ENCODE measurements at places on chromosomes 2 and 18.

GRCh38 chr18:24986666-24987302, 365.2 kb downstream of the ZNF521 start:
- no peak for DNase-seq

- no peak for DNase-seq
Observed at GRCh38 chr2:221724631-221725203, 152.6 kb upstream of the EPHA4 start.

- no peak for DNase-seq
Observed at GRCh38 chr2:25372405-25373268, 30.9 kb upstream of the DNMT3A start.

- no peak for DNase-seq
Observed at GRCh38 chr18:57846258-57846657, 43.1 kb upstream of the ATP8B1 start.

DNA sequence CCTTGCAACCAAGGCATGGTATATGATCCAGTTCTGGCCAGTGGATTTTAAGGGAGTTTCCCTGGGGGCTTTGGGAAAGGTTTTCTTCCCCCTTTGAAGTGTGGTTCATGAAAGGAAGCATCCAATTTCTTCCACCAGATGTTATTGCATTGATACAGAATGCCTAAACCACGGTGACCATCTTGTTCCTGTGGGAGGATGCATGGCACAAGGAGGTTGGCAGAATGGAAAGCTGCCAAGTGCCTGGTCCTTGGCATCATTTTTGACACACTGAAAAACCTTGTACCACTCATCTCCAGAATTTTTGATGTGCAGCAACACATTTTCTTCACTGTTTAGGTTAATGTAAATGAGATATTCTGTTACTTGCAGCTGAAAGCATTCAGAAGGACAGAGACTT, 55.2 kb upstream of the CXCR4 start:
- DNase-seq = no peak

DNA sequence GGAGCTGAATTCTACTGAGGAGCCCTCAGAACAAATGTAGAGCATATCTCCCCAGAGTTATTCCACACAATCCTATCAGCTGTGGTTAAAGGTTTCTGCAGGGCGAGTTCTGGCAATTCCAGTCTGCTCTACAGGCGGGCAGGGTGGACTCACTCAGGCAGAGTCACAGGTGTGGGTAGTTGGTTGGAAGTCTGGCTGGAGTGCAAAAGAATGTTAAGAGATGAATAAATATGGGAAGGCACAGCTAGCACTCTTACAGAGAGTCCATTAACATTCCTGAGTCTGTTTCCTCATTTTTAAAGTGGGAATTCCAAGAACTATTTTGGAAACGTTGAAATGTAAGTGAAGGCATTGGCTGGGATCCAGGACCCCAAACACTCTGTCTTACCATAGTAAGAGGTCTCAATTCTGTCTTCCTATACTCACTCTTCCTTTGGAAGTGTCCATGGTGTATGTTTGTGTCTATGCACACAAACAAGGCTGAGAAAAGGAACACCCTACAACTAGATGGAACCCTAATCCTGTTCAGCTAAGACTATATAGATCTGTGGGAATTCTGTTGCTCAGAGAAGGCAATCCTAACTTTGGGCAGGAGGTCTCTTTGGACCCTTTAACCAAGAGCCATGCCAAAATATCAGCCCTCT, 63.3 kb upstream of the AQP4 start:
- no peak for DNase-seq

DNA sequence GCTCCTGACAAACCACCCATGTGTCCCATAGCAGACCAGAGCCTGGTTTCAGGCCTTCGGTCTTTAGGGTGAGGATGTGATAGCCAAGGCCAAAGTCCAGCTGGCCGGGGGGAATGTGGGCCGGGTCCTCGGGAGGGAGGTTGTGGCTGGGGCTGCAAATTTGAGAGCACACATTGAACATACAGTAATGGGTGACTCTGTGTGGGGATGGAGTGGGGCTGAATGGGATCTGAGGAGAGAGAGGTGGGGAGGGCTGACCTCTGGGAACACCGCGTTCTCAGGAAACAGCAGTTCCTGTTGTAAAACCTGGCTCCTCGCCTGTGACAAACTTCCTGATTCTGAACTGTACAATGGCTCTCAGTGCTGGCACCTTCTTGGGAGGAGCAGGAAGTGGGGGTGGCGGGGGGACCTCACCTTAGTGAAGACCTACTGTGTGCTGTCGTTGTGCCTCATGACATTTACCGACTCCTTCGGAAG, 48.8 kb downstream of the MCFD2 start:
- DNase-seq = no peak

GRCh38 chr2:72678024-72678423, 147.8 kb downstream of the EXOC6B start:
- DNase-seq = no peak

GRCh38 chr18:54075689-54076088, 148.8 kb downstream of the MBD2 start:
- no peak for DNase-seq

- DNase-seq = no peak
Observed at GRCh38 chr2:12417786-12418185, 298.9 kb upstream of the TRIB2 start.

DNA sequence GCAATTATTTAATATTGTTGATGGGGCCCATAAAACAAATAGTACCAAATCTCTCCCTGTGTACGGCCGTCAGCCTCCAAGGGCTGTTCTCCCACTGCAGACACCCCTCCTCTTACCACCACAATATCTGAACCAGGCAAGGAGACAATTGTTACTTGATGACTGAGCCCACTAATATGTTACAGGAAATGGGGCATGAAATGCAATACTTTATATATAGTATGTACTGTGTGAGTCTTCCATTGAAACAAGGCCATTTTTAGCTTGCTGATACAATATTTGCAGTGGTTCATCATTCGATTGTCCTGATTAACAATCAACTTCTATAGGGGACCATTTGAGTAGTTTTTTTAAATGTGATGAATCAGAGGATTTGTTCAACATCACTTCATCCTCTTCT, 307.3 kb downstream of the GBX2 start:
- DNase-seq = no peak

GRCh38 chr2:168211664-168212163, 35.7 kb downstream of the STK39 start:
- DNase-seq = no peak

DNA sequence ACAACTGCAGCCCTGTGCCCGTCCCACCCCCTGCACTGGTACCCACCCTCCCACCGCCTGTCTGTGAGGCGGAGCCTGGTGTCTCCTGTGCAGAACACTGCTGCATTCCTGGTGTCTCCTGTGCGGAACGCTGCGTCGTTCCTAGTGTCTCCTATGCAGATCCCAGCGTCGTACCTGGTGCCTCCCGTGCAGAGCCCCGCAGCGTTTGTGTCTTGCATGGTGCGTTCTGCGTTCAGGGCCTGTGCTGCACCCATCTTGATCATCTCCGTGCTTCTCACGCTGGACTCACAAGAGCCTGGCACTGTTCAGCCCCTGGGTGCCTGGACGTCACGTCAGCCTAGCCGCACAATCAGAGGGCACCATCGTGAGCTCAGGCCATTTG, 248.6 kb upstream of the SALL3 start:
- no peak for DNase-seq

DNA sequence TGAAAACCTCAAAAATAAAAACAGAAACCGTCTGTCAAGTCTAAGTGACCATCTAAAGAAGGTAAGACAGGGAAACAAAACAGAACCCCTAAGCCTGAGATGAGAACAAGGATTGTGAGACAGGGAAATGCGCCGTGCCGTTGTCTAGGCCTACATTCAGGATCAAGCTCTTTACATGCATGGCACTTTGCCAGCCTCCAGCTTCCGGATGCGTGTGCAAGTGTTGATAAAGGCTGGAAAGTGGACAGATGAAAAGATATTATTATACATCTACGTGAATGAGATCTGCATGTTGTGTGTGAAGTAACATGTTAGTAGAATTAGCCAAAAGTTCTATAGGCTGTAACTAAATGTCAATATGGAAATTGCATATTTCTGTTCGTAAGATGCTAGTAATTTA, 28.6 kb upstream of the TMEM87B start:
- DNase-seq = no peak

- DNase-seq = no peak
Observed at GRCh38 chr18:70135604-70136003, 69.9 kb downstream of the RTTN start.

- no peak for DNase-seq
Observed at GRCh38 chr2:121502246-121502645, 28.4 kb upstream of the RNU4ATAC start.

- DNase-seq = no peak
Observed at GRCh38 chr18:63062246-63062645, 257.3 kb downstream of the BCL2 start.

DNA sequence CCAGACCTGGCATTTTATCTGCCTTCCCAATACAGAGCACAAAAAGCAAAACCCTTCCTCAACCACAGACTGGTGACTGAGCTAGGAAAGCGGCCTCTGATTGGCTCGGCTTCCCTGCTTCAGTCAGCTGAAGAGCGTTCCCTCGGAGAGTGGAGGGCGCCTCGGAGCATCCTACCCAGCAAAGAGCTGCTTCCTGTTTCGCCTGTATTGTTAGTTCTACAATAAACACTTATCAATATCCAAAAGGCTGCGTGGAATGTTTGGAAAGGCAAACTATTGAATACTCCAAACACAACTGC, 125.0 kb downstream of the CACNB4 start:
- no peak for DNase-seq

DNA sequence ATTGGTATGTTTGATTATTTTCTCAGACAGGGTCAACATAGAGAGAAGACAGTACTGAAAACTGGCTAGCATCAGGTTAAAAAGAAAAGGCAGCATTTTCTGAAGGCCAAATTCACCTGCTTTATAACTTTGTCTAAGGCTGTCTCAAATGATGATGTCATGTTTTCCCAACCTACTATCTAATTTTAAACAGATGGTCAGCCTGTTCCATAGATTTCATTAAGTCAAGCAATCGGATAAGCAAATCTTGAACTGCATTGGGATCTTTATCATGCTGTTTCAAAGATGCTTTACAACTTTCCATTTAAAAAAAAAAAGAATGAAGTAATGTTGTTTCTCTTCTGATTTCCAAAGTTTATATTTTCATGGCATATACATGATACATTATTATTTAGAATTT, 56.3 kb upstream of the SPOPL start:
- no peak for DNase-seq

DNA sequence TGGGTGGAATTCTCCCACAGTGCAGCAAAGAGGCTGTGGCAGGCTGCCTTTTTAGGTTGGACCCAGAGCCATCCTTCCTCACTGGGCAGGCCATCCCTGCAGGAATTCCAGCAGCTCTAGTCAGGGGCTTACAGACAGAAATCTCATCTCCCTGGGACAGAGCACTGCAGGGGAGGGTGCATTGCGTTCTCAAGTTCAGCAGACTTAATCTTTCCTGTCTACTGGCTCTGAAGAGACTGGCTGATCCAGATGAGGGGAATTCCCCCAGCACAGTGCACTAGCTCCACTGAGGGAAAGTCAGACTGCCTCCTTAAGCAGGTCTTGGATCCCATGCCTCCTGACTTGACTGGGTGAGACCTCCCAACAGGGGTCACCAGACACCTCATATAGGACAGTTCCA, 899.7 kb upstream of the VRK2 start:
- no peak for DNase-seq

GRCh38 chr2:170276056-170276455, 98.1 kb downstream of the MYO3B start:
- no peak for DNase-seq

- no peak for DNase-seq
Observed at GRCh38 chr2:160337728-160338127, 137.7 kb upstream of the ITGB6 start.

DNA sequence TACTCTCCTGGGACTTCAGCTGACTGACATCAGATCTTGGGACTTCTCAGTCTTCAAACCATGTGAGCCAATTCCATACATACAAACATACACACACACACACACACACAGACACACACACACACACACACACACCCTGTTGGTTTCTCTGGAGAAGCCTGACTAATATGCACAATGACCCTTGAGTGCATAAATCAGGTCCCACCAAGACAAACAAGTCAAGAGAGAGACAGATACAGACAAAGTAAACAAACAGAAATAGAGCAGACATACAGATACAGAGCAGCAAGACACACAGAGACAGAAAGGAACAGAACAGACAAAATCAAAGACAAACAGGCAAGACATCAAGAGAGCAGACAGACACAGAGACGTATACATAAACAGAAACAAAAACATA, 43.8 kb upstream of the DDX18 start:
- DNase-seq = no peak

- no peak for DNase-seq
Observed at GRCh38 chr2:35606394-35606793, 749.2 kb upstream of the CRIM1 start.

- DNase-seq = no peak
Observed at GRCh38 chr2:37688771-37689468, 17.5 kb upstream of the CDC42EP3 start.

DNA sequence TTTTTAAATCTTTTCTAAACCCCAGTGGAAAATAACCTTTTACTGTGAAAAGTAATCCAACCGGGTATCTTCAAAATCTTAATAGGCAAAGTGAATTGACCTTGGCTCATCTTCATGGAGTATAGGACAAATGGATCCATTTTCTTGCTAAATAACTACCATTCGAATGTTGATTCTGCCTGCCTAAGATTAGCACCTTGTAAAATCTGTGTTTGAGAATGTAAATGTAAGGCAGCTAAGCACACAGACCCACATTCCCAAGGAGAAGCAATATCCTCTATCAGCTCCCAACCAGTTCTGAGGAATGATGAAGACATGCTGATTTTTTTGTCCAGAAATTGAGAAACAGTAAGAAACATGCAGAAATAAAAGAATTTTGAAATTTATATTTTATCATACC, 509.8 kb upstream of the SMIM21 start:
- DNase-seq = no peak

- DNase-seq = no peak
Observed at GRCh38 chr2:160932960-160933359, 227.3 kb upstream of the TANK start.

- no peak for DNase-seq
Observed at GRCh38 chr2:16652296-16653082, 13.1 kb downstream of the CYRIA start.

GRCh38 chr2:110807522-110807921, 75.1 kb downstream of the ACOXL start:
- DNase-seq = no peak

GRCh38 chr2:95001051-95001562, 24.4 kb upstream of the MAL start:
- DNase-seq = no peak

GRCh38 chr18:24127735-24128134, 11.1 kb upstream of the CABYR start:
- no peak for DNase-seq

DNA sequence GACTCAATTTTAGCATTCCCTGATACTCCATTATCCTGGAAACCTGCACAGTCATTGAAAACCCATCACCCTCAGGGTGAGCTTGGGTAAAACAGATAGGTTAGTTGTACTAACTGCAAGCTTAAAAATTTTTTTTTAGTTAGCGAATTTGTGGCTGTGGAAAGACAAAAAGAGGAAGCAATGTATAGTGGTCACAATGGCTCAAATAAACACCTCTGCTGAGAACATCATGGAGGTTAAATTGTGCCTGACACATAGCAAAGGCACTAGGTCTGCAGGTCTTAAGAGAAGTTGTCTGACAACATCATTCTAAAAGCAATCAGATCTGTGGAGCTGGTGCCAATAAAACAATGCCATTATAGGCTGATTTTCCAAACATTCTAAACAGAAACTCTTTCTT, 84.4 kb upstream of the CAVIN2 start:
- DNase-seq = no peak

GRCh38 chr2:107809835-107810234, 16.9 kb upstream of the RGPD4 start:
- DNase-seq = no peak

All from CD4-positive, alpha-beta T cell (primary cell).